Inflammatory macrophage (primary cell): ENCODE measurements at places on chromosomes 4 and X.

- DNase-seq: no peak
These were observed 46.8 kb upstream of the TMPRSS11F start for GRCh38 chr4:68176500-68176899.

GRCh38 chrX:27555514-27555913 lies 34.6 kb upstream of the DCAF8L2 start:
- no peak for DNase-seq

DNA sequence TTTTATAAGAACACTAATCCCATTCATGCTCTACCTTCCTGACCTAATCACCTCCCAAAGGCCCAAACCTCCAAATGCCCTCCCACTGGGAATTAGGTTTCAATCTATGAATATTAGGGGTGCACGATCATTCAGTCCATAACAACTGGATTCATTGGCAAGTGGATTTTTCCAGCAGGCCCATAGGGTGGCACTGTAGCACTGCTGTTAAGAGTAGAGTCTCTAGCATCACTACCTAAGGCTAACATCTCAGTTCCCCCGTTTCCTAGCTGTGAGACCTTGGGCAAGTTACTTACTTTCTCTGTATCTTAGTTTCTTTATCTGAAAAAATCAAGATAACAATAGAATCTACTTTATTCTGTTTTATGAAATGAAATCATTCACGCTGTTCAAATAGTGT lies 315.8 kb downstream of the STIM2 start:
- no peak for DNase-seq

DNA sequence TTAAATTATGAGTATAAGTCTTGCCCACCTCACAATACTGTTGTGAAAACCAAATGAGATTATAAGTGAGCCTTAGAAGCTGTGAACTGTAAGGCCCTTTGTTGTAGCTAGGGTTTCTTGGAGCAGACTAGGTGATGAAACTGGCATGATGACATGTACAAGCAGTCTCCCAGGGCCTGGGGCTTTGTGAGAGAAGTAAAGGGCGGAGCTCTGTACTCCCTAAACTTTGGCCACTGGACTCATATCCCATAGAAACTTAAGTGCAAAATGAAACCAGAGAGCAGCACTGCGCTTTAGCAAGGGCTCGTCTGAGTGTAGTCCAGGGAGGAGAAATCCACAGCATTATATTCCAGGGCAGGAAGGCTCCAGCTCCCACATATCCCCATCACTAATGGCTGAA lies 385.6 kb upstream of the FGF16 start:
- no peak for DNase-seq

GRCh38 chr4:125428832-125429231 lies 114.1 kb downstream of the FAT4 start:
- no peak for DNase-seq
